A549 treated with ZK216348 at 1 μM for 4 hours (cell line): ENCODE measurements at places on chromosomes 7 and 10. TPM values are rescaled to one million over a fixed set of nuclear protein-coding genes. Genes with fewer than 3 reads are reported as not detected.

Gene PAPOLB
- not detected in 5 replicates for total RNA-seq

Gene GUSB
- total RNA-seq, result 28.1 to 36.2 TPM (median 31.9 TPM) in 5 replicates

Gene ELMO1
- 1.4 to 3.0 TPM (median 2.0 TPM) in 5 replicates for total RNA-seq

Gene TUBAL3
- 0.22 to 0.45 TPM (median 0.33 TPM) in 5 replicates for total RNA-seq

Gene SORCS1
- not detected in 5 replicates for total RNA-seq

Gene C10orf143
- 0.20 to 1.1 TPM (median 0.71 TPM) in 5 replicates for total RNA-seq

Gene DNAJC12
- 49.3 to 85.7 TPM (median 60.1 TPM) in 5 replicates for total RNA-seq

Gene GRM3
- not detected in 5 replicates for total RNA-seq

Gene NEUROD6
- total RNA-seq, result not detected in 5 replicates

Gene ARL3
- total RNA-seq, result 13.3 to 18.6 TPM (median 13.9 TPM) in 5 replicates

Gene MEIG1
- total RNA-seq, result 1.00 to 1.4 TPM (median 1.2 TPM) in 3 of 5 replicates, not detected in the others

Gene ERVW-1
- not detected in 5 replicates for total RNA-seq

Gene BLVRA
- total RNA-seq, result 69.0 to 85.8 TPM (median 72.2 TPM) in 5 replicates

Gene GIMAP1
- not detected in 5 replicates for total RNA-seq

Gene DRGX
- not detected in 5 replicates for total RNA-seq

Gene OGDHL
- total RNA-seq, result 0.14 to 0.36 TPM (median 0.18 TPM) in 5 replicates

Gene SLC13A1
- total RNA-seq, result not detected in 5 replicates

Gene TUBB8
- 0.06 TPM in 1 of 5 replicates, not detected in the others for total RNA-seq

Gene HOXA6
- 1.0 to 2.6 TPM (median 1.9 TPM) in 5 replicates for total RNA-seq

Gene NXPH1
- not detected in 5 replicates for total RNA-seq

Gene CFAP70
- 0.11 to 0.22 TPM (median 0.12 TPM) in 5 replicates for total RNA-seq

Gene CDC14C
- not detected in 5 replicates for total RNA-seq

Gene EBF3
- 0.11 to 0.20 TPM (median 0.14 TPM) in 5 replicates for total RNA-seq

Gene ITGB8
- total RNA-seq, result 0.68 to 1.5 TPM (median 0.89 TPM) in 5 replicates

Gene CUX1
- 36.4 to 49.8 TPM (median 47.7 TPM) in 5 replicates for total RNA-seq

Gene TAS2R5
- total RNA-seq, result 0.33 to 0.65 TPM (median 0.47 TPM) in 4 of 5 replicates, not detected in the other

Gene IFT22
- total RNA-seq, result 50.6 to 55.2 TPM (median 52.1 TPM) in 5 replicates

Gene HGF
- total RNA-seq, result not detected in 5 replicates

Gene SLC29A4
- total RNA-seq, result 8.3 to 18.5 TPM (median 14.3 TPM) in 5 replicates

Gene ZNF503
- total RNA-seq, result 6.1 to 11.9 TPM (median 11.2 TPM) in 5 replicates

Gene FRG2B
- total RNA-seq, result not detected in 5 replicates

Gene HABP2
- total RNA-seq, result 0.07 to 0.12 TPM (median 0.09 TPM) in 4 of 5 replicates, not detected in the other

Gene TEX36
- not detected in 5 replicates for total RNA-seq

Gene CPA2
- total RNA-seq, result 0.18 to 0.28 TPM in 2 of 5 replicates, not detected in the others

Gene SPAM1
- not detected in 5 replicates for total RNA-seq
